ENCODE measurements at places on chromosomes 6 and 20. TPM values are rescaled to one million over a fixed set of nuclear protein-coding genes. Genes with fewer than 3 reads are reported as not detected.

Gene PBOV1
- total RNA-seq: not detected

Gene VWA7
- 3.4 TPM for total RNA-seq

Gene AKAP12
- total RNA-seq: 40.8 TPM

Gene COL9A1
- total RNA-seq: not detected

Gene CFB
- 74.9 TPM for total RNA-seq

Gene SNRPB
- 83.7 TPM for total RNA-seq

Gene DDX43
- total RNA-seq: 2.5 TPM

Gene FAXC
- 5.4 TPM for total RNA-seq

Gene MAPK13
- 71.4 TPM for total RNA-seq

Gene MUCL3
- 4.6 TPM for total RNA-seq

Gene PGC
- total RNA-seq: 1,050 TPM

Gene FAM83D
- 2.0 TPM for total RNA-seq

Gene SLC26A8
- 0.52 TPM for total RNA-seq

Gene TMEM217
- 1.8 TPM for total RNA-seq

Data from upper lobe of right lung (tissue), 1 donor.